Naive B cell (primary cell): ENCODE measurements at places on chromosomes 12 and 14.
A peak's percentile ranks its signal among the peaks of the same experiment; 100 is the strongest.

GRCh38 chr12:109154451-109155438 lies 38.4 kb downstream of the ACACB start:
- DNase-seq = peak; percentile 64

DNA sequence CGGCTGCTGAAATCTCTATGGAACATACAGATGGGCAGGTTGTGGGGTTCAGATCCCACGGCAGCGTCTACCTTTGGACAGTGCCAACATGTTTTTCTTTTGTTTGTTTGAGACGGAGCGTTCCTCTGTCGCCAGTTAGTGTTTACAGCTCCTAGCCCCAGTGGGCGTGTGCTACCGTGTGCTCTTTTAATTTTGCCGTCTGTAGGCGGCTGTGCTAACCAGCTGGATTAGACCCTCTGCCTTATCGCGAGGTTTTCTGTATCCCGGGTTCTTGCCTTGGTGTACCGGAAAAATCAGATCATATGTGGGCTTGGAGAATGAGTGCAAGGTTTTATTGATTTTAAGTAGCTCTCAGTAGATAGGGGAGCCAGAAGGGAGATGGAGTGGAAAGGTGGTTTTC lies 9.8 kb upstream of the GALNT6 start:
- no peak for DNase-seq

DNA sequence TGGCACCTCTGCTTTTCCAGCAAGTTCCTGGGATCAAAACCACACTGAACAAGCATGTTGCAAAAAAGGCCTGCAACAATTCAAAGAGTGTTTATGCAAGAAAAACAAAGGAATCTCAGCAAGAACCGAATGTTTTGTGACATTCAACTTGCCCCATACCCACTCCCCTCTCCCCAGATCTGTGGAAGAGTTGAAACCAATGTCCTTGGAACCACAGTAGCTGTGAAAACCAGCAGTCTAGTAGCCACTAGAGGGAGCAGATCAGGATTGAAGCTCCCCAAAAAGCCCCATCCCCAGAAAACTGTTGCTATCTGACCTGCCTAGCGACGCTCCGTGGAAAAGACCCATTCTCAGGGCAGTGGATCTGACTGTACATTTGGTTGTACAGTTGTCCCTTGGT lies 27.1 kb downstream of the PRKAB1 start:
- no peak for DNase-seq

- no peak for DNase-seq
Measured at GRCh38 chr12:69096669-69097335, 142.6 kb upstream of the CPSF6 start.

- no peak for DNase-seq
Measured at GRCh38 chr12:24197532-24197931, 248.1 kb upstream of the SOX5 start.

DNA sequence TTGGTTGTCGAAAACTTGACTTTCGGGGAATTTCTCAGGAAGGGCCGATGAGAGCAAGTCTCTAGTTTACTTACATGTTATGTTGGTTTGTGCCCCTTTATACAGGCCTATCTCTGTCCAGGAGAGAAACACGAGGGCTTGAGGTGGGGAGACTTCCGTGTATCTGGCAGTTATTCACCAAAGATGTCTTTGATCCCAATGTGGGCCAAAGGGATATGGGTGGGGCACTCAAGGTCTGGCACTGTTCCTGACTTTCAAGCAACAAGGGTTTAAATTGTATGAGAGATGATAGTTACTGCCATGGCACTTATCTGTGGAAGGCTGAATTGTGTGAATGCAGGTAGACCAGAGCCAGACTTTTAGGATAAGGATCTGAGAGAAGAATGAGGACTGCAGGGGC lies 137.2 kb upstream of the DHRS4 start:
- no peak for DNase-seq
